NCI-H187 (cell line): ENCODE measurements at places on chromosomes 6 and 20.

GRCh38 chr20:45377269-45377668 lies 856 bp downstream of the TP53TG5 start:
- DNase-seq, result peak; percentile 37

DNA sequence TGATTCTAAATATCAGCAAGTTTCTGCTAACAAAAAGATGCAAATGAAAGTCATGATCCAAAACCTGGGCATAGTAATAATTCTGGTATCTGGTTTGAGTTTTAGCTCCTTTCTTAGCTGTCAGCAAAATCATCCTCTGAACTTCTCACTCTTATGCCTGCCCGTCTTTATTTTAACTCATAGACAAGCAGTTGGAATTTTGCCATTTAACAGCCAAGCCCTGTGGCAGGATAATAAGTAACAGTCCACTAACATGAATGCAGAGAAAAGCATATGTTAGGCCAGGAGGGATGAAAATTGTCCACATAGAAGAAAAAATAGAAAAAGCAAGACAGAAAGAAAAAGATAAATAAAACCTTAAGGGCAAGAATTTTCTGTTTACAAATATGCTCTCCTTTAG lies 170.0 kb upstream of the LAMA2 start:
- DNase-seq, result no peak

DNA sequence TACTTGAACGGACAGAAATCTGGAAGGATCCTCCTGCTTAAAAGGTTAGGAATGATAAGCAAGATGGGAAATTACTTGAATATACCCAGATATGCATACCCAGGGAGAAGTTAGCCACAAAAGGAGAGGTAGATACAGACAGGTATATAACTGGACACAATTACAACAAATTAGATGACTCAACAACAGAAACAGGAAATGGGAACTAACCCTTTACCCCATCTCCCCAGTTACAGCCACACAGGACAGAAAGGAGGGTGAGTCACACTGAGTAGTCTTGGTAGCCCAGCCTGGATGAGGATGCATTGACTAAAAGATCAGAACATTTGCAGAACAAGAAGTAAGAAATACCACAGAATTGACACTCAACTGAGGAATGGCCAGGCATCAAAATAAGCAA lies 61.2 kb downstream of the C6orf52 start:
- DNase-seq, result no peak

GRCh38 chr6:85137865-85138264 lies 312.0 kb upstream of the NT5E start:
- DNase-seq, result no peak

GRCh38 chr6:137024237-137024990 lies 20.4 kb downstream of the IL20RA start:
- no peak for DNase-seq

DNA sequence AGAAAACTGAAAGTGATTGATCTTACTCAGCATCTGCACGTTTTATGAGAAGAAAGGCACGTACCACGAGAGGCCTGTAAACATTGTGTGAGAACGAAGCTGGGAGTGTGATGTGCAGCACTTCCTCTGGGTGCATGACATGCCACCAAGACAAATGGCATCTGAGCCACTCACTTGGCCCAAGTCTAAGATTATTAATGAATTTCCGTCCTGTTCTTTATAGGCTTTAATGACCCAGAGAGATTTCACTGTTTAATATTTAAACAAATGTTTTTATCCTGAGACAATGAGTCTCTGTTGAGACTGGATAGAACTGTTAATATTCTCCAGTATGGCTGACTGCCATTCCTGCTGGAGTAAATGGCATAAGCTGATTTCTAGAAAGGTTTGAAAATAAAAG lies 172.6 kb upstream of the PHACTR1 start:
- DNase-seq, result no peak

GRCh38 chr6:142886431-142887170 lies 58.4 kb downstream of the HIVEP2 start:
- DNase-seq, result no peak

GRCh38 chr6:156538875-156539660 lies 238.1 kb upstream of the ARID1B start:
- DNase-seq, result no peak

DNA sequence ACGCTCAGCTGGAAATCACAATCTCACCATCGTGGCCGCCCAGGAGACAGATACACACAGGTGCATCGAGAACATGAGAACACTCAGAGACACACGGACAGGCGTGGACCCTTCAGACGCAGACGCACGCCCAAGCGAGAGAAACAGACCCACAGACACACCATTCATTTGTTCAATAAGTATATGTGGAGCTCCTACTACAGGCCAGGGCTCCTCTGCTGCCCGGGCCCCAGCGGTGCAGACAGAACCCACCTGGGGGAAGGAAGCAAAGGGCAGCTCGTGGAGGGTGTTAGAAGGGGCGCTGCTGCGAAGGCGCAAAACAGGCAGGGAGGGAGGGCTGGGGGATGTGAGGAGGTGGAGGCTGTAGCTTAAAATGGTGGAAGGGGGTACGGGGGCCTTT lies 39.2 kb downstream of the SRC start:
- DNase-seq, result no peak

- DNase-seq, result no peak
Measured at GRCh38 chr6:35089935-35090505, 51.1 kb downstream of the TCP11 start.

GRCh38 chr6:142822383-142822782 lies 122.6 kb downstream of the HIVEP2 start:
- DNase-seq, result no peak

- DNase-seq, result no peak
Measured at GRCh38 chr6:123616942-123617341, 19.8 kb downstream of the TRDN start.

DNA sequence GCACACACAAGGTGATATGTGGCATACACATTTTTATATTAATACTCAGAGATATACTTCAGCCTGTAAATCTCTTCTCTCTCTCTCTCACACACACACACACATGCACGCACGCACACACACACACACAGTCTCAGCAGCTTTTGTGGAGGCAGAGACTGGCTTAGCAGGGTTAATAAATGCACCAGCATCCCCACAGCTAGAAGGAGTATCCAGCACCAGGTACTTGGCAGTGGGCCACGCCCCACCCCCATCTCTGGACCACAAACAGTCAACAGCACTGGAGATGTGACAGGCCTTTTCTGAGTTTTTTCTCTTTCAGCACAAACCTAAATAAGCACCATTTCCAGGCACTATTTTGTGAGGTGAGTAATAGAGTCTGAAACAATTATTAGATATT lies 47.3 kb upstream of the LRFN2 start:
- DNase-seq, result no peak

GRCh38 chr20:63969838-63970713 lies at the start of gene ZNF512B:
TSS of gene ZNF512B (minus strand) at chr20:63969930. CDS start at chr20:63967950, 1,980 bp downstream.
- DNase-seq, result peak; percentile 86

DNA sequence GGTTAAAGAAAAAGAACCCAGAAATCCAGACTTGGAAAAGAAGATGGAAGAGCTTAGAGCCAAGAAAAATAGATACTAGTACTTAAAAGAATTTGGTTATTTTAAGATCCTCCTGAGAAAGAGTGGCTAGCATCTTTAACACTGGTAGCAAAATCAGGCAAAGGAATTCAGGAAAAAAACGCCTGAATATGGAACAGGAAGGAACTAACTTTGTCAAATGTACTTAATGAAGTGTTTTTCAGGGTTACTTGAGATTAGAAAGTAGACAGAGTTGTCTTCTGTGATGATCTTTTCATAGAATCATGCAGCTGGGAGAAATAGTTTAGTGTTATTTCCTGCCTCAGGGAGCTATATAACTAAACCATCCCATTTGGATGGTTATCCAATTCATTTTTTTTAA lies 50.8 kb upstream of the SASH1 start:
- DNase-seq, result no peak

- no peak for DNase-seq
Measured at GRCh38 chr6:139482287-139482686, 107.8 kb upstream of the CITED2 start.

DNA sequence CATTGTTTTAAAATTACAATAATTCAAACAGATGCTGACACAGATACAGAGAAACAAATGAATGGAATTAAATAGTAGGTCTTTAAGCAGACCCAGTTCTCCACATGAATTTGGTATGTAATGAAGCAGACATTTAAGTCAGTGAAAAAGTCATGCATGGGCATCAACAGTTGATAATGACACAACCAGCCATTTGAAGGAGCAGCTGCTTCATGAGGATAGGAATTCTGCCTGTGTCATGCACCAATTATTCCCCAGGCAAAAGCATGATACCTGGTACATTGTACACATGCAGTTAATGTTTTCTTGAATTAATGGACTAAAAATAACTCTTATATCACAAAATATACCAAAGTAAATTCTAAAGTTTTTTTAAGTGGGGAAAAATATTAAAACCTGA lies 11.2 kb upstream of the HEY2 start:
- no peak for DNase-seq

DNA sequence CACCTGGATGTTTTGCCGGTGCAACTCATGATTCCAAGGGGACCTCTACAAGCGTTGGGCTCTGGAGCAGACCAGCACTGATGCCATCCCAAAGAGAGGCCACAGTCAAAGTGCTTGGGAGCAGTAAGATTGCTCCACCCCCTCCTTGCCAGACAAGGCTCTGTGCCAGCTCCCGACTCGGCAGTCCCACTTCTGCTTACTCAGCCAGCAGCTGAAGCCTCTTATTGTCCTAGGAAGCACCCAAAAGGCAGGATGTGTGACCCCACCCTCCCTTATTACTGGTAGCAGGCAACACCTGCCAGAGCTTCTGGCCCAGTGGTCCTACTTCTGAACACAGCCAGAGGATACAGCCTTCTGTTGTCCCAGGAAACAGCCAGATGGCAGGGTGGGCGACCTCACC lies 614.2 kb downstream of the TENT5A start:
- no peak for DNase-seq

GRCh38 chr6:106315765-106316374 lies 9.7 kb downstream of the ATG5 start:
- peak; percentile 16 for DNase-seq

DNA sequence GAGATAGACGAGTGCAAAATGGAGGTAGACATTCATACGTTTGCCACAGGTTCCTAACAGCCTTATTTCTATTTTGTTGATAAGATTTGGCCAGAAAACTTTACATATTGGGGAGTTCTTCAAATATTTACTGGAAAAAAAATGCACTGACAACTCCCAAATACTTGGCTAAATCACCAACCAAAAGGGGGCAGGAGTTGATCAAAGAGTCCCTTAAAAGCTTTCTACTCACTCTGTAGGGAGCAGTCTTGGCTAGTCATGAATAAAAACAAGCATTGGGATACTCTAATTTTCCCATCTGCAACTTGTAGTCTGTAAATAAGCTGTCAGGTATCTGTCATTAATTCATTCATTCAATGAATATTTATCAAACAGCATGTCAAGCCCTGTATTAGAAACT lies 18.4 kb downstream of the TENT5A start:
- no peak for DNase-seq

GRCh38 chr6:68634726-68635411 lies at the start of gene ADGRB3:
TSS of gene ADGRB3 (plus strand) at chr6:68635282. CDS start at chr6:68638676, 3,394 bp downstream.
- peak; percentile 81 for DNase-seq

GRCh38 chr6:144190593-144190992 lies 40.3 kb downstream of the STX11 start:
- DNase-seq, result no peak

GRCh38 chr6:147055821-147056392 lies 148.3 kb upstream of the STXBP5 start:
- DNase-seq, result no peak

GRCh38 chr6:118660218-118660569 lies 8.8 kb upstream of the CEP85L start:
- DNase-seq, result peak; percentile 92

GRCh38 chr6:37673436-37673835 lies 24.2 kb downstream of the MDGA1 start:
- peak; percentile 50 for DNase-seq

GRCh38 chr6:166563805-166564204 lies 22.7 kb downstream of the RAMACL start:
- DNase-seq, result no peak

- no peak for DNase-seq
Measured at GRCh38 chr6:99905209-99906106, 88.6 kb downstream of the MCHR2 start.
